ENCODE measurements at places on chromosomes 1 and 21. TPM values are rescaled to one million over a fixed set of nuclear protein-coding genes. Genes with fewer than 3 reads are reported as not detected.
A peak's percentile ranks its signal among the peaks of the same experiment; 100 is the strongest.

DNA sequence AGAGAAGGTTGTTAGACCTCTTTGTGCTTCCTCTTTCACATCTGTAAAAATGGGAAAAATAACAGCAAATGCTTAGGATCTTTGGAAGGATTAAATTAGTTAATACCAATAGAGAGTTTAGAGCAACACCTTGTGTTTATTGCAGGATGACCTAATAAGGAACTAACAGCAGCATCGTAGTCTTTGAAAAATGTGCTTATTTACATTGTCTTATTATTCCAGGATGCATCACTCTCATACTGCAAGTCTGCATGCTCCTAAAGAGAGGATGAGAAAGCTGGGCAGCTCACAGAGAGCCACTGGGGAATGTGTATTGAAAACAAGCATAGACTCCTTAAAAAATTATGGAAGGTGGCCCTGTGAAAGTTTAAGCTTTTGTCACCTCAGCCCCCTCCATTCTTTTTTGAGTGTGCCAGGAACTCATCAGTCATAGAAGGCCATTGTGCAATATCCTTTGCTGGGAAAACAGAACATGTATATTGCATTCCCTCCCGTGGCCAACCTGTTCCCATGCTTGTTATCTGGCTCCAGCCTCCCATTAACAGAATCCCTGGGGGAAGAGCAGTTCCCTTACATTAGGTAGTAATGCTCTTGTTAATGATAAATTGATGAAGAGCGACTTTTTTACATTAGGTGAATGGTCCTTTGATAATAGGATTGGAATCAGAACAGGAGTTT, 180.7 kb downstream of the ZNF326 start:
- DNase-seq: no peak

The KRTAP10-2 gene
- total RNA-seq: not detected

GRCh38 chr1:145977486-145978470, 13.3 kb downstream of the POLR3GL start:
- peak; percentile 67 for DNase-seq

GRCh38 chr1:226135709-226136108, 50.8 kb downstream of the ACBD3 start:
- no peak for DNase-seq

- no peak for DNase-seq
These were observed 177.3 kb upstream of the ETV3 start for GRCh38 chr1:157315544-157315943.

DNA sequence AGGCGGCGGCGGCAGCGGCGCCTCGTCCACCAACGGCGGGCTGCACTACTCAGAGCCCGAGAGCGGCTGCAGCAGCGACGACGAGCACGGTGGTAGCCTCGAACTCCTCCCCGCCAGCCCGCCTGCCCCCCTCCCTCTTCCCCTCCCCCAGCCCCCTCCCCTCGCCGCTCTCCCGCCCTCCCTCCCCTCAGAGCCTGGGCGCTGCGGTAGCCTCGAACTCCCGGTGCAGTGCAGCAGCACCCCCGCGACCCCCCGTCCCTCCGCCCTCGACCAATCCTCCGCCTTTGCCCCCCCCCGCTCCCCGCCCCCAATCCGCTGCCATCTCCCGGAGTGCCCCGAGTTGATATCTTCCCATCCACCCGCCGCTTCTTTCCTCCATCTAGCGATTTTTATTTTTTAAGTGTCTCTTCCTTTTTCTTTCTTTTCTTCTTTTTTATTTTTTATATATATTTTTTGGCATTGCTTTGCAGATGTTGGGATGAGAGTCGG, 516 bp downstream of the RCOR3 start:
- DNase-seq: no peak

The RIPPLY3 gene
- not detected for total RNA-seq

DNA sequence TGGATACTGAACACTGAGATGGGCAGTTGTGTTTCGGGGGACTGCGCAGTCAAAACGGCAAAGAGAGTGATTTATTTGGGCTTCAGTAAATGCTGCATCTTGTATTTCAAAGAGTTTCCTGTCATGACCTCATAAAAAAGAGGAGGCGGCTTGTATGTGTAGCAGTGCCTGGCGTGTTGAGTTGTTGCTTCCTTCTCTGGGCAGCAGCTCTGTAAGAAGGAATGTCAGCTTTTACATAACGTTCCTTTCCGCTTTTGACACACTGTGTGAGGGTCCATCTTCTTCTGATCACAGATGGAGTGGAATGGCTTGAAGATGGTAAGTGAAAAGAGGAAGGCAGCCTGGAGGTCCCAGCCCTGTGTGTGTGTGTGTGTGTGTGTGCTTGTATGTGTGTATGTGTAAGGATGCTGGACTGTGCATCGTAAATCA, 941 bp downstream of the ELAVL4 start:
- no peak for DNase-seq

The OR2L3 gene
- not detected for total RNA-seq

DNA sequence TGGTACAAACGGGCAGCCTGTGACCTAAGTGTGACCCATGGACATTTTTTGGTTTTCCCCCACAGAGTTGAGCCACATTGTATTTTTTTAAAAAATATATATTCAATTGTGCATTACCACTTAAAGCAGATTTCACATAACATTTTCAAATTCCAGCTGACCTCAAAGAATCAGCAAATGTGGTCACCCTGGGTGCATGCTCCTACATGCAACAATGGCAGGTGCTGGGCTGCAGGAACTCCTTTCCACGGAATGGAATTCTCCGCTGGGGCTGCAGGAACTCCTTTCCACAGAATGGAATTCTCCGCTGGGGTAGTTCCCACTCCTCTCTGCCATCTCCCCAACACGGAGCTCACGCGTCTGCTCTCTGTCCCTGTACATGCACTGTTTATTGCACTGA, 68.7 kb downstream of the MAP10 start:
- no peak for DNase-seq

DNA sequence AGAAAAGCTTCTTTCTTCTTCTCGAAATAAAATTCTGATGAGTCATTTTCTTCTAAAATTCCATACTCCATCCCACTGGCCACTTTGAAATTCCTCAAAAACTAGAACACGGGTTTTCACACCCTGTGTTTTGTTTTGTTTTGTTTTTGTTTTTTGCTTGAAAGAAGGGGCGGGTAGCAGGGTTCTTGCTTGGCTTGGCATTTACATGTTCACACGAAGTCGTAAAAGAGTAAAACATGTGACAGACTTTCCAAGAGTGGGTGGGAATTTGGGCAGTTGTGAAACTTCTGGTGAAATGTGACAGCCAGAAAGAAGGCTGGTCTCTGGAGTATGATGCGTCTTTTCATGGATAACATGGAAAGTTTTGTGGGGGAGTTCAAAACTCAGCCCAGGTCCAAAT, 47.1 kb upstream of the FMN2 start:
- no peak for DNase-seq

DNA sequence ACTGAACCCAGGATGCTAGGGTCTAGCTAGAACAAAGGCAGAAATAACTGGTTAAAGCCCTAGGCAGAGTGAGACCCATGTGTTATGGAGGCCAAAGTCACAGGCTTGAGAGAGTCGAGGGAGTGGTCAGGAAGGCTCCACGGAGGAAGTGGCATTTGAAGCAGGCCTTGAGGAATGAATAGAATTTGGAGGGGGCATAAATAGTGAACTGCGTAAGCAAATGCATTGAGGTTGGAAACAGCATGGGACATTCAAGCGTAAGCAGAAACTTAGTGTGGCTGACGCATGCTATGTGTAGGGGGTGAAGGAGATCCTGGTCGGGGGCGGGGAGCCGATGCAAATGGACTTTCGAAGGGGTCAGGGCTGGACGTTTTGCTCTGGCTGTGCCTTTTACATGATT, 11.5 kb downstream of the AZIN2 start:
- no peak for DNase-seq

DNA sequence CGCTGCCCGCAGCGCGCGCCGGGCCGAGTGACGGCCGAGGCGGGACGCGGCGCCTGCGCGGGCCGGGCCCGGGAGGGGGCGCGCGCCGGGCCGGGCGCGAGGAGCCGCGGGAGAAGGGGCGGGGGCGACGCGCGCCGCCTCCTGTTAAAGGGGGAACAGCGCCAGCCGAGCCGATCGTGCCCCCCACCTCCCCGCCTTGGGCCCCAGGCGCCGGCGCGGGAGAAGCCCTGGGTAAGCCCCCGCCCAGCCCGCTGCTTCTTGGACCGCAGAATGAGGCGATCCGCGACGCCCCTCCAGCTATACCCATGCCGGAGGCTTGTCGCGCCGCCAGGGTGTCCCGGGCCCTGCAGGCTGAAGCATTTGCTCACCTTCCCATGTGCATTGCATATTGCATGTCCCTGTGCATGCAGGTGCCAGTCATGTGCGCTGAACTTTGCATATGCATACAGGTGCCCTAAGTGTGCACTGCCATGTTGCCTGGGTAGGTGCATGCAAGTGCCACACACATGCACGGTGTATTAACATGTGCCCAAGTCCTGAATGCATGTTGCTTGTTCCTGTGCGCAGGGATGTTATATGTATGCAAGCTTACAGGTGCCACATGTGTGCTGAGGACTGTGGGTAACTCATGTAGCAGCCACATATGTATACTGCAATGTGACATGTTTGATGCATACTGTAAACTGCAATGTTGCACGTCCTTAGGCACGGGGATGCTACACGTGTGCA, at the start of gene ADGRB2:
TSS of gene ADGRB2 (minus strand) at position 29 of the 729 bp plus-strand sequence. CDS start 7,119 bp downstream, outside the sequence.
- peak; percentile 37 for DNase-seq

- DNase-seq: no peak
These were observed 26.1 kb downstream of the WNT9A start for GRCh38 chr1:227921461-227922185.

The FMO4 gene
- 0.89 TPM for total RNA-seq

- DNase-seq: no peak
These were observed 14.3 kb upstream of the LBR start for GRCh38 chr1:225442123-225442505.

The SPOCD1 gene
- total RNA-seq: not detected

The OR2T1 gene
- total RNA-seq: not detected

DNA sequence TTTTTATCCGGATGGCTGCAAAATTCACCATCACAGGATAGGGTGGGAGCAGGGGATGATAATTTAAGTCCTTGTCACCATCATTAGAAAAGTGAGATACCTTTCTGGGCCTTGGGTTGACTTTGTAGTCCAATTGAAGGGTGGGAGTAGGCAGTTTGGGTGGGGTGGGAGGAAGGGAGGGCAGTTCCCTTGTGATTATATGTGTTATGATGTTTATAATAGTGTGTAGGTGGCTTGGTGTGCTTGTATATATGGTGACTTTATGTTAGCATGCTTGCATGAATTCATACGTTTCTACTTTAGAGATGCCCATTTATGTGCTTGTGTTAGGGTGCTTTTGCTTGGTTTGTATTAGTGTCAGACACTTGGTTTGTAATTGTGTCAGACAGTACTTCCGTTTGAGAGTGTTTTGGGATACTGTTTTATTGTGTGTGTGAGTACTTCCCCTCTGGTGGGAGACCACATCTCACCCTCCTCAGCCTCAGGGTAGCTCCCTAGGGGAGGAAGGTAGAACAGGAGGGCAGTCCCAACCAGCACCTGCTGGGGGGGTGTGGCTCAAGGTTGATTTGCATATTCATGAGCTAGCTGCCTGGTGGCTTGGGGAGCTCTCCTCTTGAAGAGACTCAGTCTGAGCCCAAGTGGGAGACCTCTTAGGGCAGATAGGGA, 6.3 kb upstream of the POU3F1 start:
- peak; percentile 65 for DNase-seq

- peak; percentile 53 for DNase-seq
These were observed 86.3 kb downstream of the VWA5B1 start for GRCh38 chr1:20376880-20377494.

DNA sequence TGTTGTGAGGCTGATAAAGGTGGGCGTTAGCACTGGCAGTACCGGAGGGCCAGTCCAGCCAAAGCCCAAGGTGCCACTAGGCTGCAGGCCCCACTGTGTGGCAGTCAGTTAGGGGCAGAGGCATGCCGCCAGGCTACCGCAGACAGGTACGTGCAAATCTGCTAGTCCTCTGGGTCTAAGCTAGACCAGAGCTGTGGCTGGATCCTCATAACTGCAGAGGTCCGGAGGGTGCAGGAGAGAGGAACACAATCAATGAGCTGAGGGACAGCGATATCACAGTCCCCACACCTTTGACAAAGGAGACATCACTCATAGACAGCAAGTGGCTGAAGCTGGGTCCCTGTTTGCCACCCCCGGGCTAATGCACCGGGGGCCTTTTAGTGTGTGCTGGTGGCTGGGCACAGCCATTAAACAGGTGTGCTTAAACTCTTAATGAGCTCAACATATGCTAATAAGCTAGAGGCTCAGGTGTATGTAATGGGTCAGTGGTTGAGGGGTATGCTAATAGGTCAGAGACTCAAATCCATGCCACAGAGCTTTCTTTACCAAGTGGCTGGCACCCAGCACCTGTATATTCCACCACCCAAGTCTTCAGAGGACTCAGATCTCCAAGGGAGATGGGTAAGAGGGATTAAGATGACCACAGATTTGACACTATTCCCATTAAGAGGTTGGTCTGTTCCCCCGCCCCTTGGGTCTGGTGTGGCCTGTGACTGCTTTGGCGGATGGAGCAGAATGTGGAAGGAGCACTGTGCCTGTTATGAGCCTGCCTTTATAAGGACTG, 82.0 kb downstream of the GLIS1 start:
- no peak for DNase-seq

- DNase-seq: no peak
These were observed 7.7 kb downstream of the YBX1 start for GRCh38 chr1:42689912-42690311.

DNA sequence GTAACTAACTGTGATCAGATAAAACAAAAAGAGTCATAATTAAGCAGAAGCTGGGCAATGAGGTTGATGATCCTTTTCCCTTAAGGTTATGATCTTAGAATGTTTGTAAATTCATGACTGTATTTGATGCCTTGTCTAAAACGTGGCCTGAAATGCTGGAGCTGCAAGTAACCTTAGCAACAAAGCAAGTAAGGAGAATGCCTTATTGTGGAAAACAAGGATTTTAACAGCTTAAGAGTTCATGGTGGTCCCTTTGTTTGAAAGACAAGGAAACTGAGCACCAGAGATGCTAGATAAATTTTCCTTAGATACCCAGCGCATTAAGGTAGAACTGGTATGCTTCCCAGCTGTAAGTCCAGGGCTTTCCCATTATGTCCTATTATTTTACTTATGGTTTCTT, 25.7 kb upstream of the XPR1 start:
- no peak for DNase-seq

DNA sequence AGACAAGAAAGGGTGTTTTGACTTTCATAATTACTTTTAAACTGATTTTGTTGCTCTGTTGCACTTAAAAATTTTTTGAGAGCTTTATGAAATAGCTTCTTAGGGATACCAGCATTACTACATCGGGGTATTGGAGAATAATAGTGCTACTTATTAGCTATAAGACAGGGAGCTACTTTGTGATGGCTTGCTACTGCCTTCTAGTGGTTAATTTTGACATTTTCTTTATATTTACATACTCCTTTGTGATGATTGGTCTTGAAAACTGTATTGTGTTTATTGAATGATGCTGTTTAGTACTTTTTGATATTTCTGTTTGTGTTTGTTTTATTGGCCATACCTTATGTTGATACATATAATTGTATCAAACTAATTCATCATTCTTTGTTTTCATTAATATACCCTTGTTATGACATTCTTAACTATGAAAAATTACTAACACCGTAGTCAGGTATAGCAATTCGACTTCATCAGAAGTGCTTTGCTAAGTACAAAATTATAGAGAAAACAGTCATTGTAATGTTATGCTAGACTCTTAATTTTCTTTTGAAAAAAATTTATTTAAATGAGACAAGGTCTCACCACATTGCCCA, 85.5 kb downstream of the CLIC4 start:
- peak; percentile 44 for DNase-seq

Data from CD8-positive, alpha-beta memory T cell (primary cell).